ENCODE measurements at places on chromosomes 6 and 20. TPM values are rescaled to one million over a fixed set of nuclear protein-coding genes. Genes with fewer than 3 reads are reported as not detected.

The DEFB124 gene
- not detected for total RNA-seq

DNA sequence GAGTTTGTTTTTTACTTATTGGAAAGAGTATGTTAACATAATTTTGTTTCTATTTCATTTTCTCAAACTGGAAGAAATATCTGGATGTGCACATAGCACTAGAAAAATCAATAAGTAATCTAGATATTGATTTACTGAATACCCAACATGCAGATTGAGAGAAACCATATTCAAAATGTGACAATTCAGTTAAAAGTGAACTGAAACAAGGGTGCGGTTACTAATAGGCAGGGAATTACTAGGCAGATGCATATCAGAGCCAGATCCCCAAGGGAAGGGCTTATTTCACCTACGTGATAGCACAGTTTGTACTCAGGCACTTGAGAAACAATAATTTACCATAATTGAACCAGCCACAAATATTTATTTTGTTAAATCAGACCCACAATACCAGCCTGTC is 493.1 kb upstream of the FLRT3 start:
- H3K4me3 ChIP-seq: no peak overlapping the region
- H3K36me3 ChIP-seq: no peaks in the 10 kb centered on the region

DNA sequence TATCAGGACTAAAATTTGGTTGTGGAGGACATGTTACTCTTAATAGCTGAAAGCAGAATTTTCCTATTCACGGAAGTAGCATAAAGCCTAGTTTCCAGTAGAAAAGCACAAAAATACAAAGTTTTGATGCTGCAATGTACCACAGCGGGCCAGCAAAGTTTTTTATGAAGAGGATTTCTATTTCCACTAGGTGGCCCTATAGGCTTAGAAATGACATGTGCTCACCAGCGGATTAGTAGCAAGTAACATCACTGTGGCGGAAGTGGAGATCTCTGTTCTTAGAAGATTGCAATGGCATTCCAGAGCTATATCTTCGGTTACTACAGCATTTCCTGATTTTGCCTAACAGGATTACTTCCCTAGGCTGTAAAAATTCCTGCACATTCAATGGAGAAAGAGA is 1219.0 kb upstream of the EYS start:
- H3K4me1 ChIP-seq: no peaks in the 10 kb centered on the region
- H3K4me3 ChIP-seq: no peak overlapping the region
- no peak for DNase-seq
- no peaks in the 10 kb centered on the region for H3K36me3 ChIP-seq
- no peak overlapping the region for H3K27ac ChIP-seq

- peaks cover 5% of the 10 kb centered on the region for H3K4me1 ChIP-seq
- no peak overlapping the region for H3K27ac ChIP-seq
- DNase-seq: no peak
- H3K4me3 ChIP-seq: no peak overlapping the region
- H3K36me3 ChIP-seq: peaks cover 4% of the 10 kb centered on the region
These were observed 4.2 kb downstream of the RIMS4 start for GRCh38 chr20:44805979-44806620.

The EPB41L1 gene
- total RNA-seq: 184 TPM

- DNase-seq: peak; percentile 21
- H3K27me3 ChIP-seq: no peaks in the 10 kb centered on the region
- no peak overlapping the region for H3K4me3 ChIP-seq
These were observed 49.4 kb upstream of the CD83 start for GRCh38 chr6:14068133-14068532.

DNA sequence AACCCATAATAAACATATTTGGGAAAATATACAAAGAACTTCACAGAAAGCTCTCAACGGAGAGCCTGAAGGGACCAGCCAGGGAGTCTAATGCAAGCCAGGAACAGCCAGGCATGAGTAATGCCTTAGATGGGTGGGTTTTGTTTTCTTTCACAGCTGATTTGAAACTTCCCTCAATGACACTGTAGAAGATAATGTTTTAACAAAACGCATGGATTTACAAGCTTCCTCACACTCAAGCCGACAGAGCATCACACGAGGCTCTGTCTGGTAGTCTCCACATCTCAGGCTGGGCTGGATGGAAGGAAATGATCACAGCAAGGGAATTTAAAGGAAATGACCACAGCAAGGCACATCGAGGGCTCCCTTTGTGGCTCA is 113.9 kb downstream of the GMPR start:
- DNase-seq: no peak
- no peaks in the 10 kb centered on the region for H3K36me3 ChIP-seq
- no peak overlapping the region for H3K4me3 ChIP-seq
- H3K27me3 ChIP-seq: no peaks in the 10 kb centered on the region
- no peak overlapping the region for H3K27ac ChIP-seq

DNA sequence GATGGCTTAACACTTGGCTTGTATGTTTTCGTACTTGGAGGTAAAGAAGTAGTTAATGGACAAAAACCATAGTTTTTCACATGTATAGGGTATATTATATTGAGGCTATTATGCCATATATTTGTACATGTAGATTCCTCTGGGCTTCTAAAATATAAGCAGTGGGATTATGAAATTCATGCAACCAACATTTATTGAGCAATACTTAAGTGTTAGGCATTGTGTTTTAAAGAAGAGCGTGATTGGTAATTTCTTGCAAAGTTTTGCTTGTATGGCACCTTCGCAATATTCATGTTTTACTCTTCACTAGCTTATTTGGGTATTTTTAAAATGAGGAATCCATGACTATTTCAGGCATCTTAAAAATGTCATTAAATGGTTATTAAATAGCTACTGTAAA is 2.5 kb downstream of the TULP4 start:
- H3K4me1 ChIP-seq: peaks cover 9% of the 10 kb centered on the region
- no peak overlapping the region for H3K4me3 ChIP-seq
- no peaks in the 10 kb centered on the region for H3K27me3 ChIP-seq
- H3K36me3 ChIP-seq: peaks cover 18% of the 10 kb centered on the region

DNA sequence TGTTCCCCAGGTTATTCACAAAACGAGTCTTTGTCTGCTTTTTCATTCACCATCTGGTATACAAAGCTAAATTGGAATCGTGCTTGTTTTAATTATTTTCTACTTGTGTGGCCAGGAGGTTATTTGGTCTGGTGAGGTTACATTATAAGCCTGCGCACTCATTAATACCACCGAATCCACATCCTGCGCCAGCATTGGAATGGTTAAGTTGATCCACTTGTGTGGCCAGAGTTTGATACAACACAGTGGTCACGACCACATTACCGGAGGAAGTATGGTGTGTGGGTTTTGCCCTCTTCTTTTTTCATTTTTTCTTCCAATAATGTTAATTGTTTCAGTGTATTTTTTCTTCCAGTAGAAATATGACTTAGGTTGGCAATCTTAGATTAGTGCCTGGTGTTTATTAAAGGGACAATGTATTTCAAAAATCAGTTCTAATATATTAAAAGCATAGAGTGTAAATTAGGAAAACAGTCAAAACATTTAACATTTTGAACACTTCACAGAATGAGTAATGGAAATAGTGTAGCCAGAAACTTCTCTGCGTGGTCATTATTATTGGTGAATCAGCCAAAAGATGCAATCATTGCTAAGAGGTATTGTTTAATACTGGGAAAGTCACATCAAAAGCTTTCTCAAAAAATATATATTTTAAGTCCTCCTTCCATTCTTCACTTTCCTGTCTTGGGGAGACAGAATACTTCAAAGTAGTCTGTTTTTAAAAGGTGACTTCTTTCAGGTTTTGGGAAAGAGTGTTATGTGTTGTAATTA is 84.5 kb downstream of the JARID2 start:
- no peak overlapping the region for H3K27ac ChIP-seq
- DNase-seq: no peak
- H3K27me3 ChIP-seq: no peaks in the 10 kb centered on the region
- H3K4me3 ChIP-seq: no peak overlapping the region

DNA sequence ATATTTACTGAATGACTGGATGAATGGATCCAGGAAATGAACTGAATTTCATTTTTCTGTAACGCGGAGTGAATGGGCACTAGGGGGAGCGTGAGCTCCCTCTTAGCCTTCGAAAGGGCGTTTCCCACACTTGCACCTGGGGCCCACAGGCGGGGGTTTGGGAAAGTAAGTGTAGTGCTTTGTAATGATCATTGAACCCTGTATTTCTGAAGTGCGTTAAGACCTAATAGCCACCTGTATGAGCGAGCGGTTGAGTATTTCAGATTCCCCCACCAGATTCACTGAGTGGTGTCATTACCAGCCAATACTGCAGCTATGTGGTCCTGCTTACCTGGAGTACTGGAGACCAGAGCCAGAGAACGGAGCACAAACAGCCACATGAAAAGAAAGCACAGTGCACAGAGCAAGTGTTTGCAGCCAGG is 10.5 kb downstream of the SYTL3 start:
- H3K4me1 ChIP-seq: peaks cover 21% of the 10 kb centered on the region
- H3K27ac ChIP-seq: no peak overlapping the region
- peak; percentile 56 for DNase-seq
- H3K4me3 ChIP-seq: no peak overlapping the region

The FRS3 gene
- 5.0 TPM for total RNA-seq

The SLC22A23 gene
- total RNA-seq: 3.9 TPM

DNA sequence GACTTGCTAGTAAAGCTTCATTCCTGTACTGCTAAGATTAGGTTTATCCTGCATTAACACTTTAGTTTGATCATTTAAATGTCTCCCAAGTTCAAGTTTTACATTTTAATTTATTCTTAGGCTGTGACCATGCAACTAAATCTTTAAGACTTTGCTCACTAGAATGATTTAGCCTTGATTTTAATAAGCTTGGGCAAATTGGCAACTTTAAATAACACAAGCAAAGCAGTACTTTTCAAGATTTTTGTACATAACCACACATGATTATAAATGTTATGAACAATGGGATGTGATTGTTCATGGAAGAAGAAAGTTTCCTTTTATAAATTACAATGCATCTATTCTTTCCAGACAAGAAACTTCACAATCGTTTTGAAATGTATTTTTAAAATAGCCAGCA is 948.0 kb upstream of the EPHA7 start:
- no peaks in the 10 kb centered on the region for H3K4me1 ChIP-seq
- H3K27me3 ChIP-seq: no peaks in the 10 kb centered on the region
- H3K4me3 ChIP-seq: no peak overlapping the region
- H3K36me3 ChIP-seq: no peaks in the 10 kb centered on the region
- H3K27ac ChIP-seq: no peak overlapping the region

The BPIFA1 gene
- not detected for total RNA-seq

The CALHM5 gene
- not detected for total RNA-seq

The ATP6V1G2 gene
- total RNA-seq: 1.5 TPM

DNA sequence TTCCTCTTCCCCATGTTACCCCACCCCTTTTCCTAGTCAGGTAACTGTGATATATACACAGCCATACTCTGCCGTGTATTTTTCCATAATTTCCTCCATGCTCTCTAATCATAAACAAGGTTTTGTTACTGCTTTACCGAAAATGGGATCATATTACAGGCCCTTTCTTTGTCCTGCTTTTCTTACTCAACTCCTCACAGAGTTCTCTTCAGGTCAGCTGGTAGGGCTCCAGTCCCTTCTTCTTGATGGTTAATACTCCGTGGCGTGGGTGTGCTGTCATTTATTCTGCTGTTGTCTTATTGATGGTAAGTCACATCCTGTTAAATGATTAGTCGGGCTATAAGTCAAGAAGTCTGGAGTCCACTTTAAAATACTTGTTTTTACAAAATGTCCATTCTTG is 24.9 kb upstream of the PI16 start:
- peaks cover 8% of the 10 kb centered on the region for H3K36me3 ChIP-seq
- no peaks in the 10 kb centered on the region for H3K27me3 ChIP-seq
- no peak for DNase-seq
- H3K27ac ChIP-seq: no peak overlapping the region

The VNN1 gene
- total RNA-seq: 12.4 TPM

The SNRPB2 gene
- total RNA-seq: 23.1 TPM

DNA sequence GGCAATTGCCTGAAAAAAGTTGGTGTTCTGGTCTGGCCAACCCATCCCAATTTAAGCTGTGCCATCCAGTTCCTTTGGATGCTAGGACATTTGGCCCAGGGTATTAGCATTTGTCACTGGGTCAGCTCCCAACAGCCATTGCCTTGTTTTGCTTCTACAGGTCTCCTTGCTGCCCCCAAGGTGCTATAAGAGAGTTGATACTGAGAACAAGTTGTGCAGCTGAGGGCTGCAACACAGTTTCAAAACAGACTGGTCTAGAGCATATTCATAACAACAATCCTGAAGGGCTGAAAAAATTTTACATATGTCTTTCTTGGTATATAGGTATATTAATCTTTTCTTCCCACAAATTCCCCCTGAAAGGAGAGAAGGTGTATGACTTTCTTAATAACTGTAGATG is 61.0 kb downstream of the LYRM4 start:
- no peak overlapping the region for H3K27ac ChIP-seq
- H3K27me3 ChIP-seq: no peaks in the 10 kb centered on the region
- H3K36me3 ChIP-seq: no peaks in the 10 kb centered on the region
- no peak for DNase-seq

DNA sequence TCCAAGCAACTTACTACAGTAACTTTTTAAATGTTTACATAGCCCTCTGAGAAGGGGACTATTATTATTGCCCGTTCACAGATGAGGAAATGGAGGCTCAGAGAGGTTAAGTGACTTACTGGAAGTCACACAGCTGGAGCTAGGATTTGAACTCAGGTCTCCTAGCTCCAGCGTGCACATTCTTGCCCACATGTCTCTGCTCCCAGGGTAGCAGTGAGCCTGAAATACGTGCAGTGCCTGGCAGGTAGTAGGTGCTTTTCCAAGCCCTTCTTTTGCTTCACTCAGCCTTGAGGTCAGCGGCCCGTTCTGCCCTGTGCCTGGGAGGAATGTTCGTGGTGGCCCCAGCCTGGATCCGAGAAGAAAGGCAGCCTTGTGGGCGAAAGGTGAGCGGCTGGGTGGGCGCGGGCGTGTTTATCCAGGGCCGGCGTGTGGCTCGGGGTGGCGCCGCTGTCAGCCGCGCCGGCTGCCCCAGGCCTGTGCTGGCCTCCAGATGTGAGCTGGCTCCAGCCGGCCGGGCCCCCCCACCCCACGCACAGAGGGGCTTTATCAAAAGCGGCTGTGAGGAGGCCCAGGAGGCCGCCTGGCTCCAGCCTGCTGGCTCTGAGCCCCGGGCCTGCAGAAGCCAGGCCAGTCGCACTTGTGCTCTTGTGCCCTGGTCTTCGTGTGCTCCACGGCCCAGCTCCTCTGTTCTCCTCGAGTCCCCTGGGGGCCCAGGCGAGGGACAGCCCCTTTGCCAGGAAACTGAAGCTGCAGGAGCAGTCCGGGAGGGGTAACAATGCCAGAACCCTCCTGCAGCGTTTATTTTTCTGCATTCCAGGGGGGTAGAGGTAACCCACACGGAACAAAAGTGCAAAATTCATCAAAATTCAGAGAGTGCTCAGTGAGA is 58.1 kb downstream of the UBE2V1 start:
- H3K4me3 ChIP-seq: no peak overlapping the region
- H3K27ac ChIP-seq: no peak overlapping the region
- DNase-seq: peak; percentile 38
- peaks cover 36% of the 10 kb centered on the region for H3K27me3 ChIP-seq
- H3K4me1 ChIP-seq: peaks cover 10% of the 10 kb centered on the region
- no peaks in the 10 kb centered on the region for H3K36me3 ChIP-seq

- no peaks in the 10 kb centered on the region for H3K36me3 ChIP-seq
- no peak overlapping the region for H3K27ac ChIP-seq
- peaks cover 64% of the 10 kb centered on the region for H3K27me3 ChIP-seq
- no peak for DNase-seq
- no peaks in the 10 kb centered on the region for H3K4me1 ChIP-seq
These were observed 118.0 kb downstream of the PCSK2 start for GRCh38 chr20:17344790-17345189.

The C6orf132 gene
- 85.8 TPM for total RNA-seq

GRCh38 chr6:27888566-27888965 is 23.6 kb downstream of the OR2B2 start:
- no peak overlapping the region for H3K4me3 ChIP-seq
- H3K4me1 ChIP-seq: peaks cover 11% of the 10 kb centered on the region
- no peaks in the 10 kb centered on the region for H3K27me3 ChIP-seq
- H3K27ac ChIP-seq: no peak overlapping the region
- DNase-seq: no peak

Measured in Calu3 (cell line).